Astrocyte of the spinal cord (primary cell): ENCODE measurements at places on chromosomes 5 and 9.

- DNase-seq: no peak
Measured at GRCh38 chr5:175895686-175896102, 24.3 kb downstream of the CPLX2 start.

GRCh38 chr5:76154009-76154690 is 71.0 kb downstream of the SV2C start:
- DNase-seq: no peak

- DNase-seq: no peak
Measured at GRCh38 chr5:159214486-159215271, 5.3 kb upstream of the RNF145 start.

DNA sequence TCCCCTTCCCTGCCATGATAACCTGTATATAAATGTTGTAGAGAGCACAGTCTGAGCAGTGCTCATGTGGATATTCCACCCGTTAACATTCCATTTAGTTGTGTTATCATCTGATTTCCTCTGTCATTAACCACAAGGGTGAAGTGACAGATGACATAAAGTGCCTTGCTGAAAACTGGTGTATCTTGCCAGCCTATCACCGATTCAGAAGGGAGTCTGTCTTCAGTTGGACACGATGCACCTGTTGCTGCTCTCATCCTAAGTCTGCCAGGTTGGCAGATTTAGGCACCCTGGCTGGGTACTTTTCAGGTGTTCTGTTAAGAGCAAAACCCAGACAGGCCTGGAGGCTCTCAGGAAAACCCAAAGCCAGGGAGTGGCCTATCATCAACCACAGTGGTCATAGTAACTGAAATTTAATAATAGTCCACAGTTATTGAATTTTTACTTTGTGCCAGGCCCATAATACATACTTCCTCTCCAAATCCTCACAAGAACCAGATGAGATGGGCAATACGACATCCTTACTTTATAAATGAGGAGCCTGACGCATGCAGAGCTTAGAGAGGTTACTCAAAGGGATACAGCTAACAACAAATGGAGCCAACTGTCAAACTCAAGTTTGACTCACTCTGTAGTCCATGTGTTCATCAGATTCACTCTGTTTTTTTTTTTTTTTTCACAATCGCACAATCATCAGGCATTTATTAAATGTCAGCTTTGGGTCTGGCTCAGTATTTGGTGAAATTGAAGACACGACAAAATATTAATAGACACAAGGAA is 100.7 kb upstream of the SPRY4 start:
- peak; percentile 61 for DNase-seq

- DNase-seq: no peak
Measured at GRCh38 chr9:14692470-14693250, 572 bp downstream of the ZDHHC21 start.

DNA sequence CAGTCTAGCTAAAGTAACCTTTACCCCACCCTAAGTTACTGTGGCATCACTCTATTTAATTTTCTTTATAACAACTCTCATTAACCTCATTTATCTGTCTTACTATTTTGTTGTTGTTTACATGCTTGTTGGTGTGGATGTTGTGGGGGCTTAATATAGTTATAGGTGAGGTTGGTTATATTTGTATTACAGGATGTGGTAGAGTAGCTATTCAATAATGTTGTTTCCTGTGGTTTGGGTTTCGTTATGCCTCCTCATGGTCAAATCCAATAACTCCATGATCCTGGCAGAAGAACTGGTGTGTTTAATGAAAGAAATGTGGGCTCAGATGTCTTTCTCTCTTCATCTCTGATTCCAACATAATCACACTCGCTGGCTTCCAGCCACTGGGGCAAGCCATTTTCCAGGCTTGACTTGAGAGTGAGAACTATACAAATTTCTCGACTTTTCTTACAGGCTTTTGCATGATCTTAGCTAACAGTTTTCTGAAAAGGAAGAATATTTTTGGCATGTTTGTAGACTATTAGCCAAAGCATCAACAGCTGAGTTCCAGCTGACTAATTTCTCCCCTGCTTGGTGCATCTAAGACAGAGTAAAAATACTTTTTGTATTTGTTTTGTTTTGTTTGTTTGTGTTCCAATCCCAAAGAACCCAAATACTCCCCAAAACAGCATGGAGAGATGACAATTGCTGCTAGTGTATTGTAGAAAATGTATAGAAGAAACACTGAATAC is 303.7 kb upstream of the PAPPA start:
- DNase-seq: peak; percentile 41

DNA sequence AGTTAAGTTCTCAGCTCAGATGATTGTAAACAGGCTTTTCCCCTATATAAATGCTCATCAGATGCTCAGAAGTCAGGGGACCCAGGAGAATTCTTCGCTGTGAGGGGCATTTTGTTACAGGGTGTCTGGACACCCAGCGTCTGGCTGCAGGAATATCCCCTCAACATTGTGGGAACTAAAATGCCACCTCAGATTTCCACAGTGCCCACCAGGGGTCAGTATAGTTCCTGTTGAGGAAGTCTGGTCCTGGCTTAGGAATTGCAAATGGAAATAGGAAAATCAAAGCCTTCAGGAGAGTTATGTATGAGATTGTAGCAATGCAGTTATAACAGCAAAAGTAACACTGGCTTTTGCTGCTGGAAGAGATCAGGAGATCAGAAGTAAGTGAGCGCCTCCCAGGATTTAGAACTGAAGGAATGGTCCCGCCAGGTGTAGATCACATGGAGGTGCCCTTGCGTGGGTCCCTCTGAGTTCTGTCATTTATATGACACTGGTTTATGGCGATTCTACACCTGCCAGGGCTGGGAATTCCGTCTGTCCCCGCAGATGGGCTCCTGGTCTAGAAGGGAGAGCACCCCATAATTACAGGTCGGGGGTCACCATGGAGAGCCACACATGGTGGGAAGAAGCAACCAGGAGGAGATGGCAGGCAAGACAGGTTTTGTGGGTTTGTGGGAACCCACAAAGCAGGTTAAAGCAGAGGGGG is 47.1 kb upstream of the CTSL start:
- peak; percentile 70 for DNase-seq

GRCh38 chr5:88836195-88836838 is 46.7 kb downstream of the MEF2C start:
- peak; percentile 18 for DNase-seq

DNA sequence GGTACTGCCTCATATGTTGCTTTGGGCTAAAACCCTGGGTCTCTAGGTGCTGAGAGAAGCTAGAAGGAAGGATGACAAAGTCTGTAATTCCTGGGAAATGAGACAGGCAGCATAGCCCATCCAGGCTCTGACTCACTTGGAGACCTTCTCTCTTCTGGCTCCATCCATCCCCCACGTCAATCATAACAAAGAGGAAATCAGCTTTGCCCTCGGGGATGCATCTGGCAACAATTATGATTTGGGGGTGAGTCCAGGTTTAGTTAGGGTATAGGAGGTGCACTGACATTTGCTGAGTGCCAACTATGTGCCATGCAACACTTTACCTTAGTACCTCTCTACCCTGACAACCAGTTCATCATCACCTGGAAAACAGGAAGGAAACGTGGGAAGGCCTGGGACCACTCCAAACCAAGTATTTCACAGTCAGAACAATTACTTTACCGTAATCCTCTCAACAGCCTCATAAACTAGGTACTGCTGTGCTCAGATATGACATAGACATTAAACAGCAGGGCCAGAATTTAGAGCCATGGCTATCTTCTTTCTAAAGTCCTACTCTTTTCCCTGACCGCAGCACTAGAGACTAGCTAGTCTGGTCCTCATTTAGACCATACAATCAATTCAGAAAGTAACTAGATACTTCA is 39.1 kb upstream of the GZMA start:
- peak; percentile 6 for DNase-seq

DNA sequence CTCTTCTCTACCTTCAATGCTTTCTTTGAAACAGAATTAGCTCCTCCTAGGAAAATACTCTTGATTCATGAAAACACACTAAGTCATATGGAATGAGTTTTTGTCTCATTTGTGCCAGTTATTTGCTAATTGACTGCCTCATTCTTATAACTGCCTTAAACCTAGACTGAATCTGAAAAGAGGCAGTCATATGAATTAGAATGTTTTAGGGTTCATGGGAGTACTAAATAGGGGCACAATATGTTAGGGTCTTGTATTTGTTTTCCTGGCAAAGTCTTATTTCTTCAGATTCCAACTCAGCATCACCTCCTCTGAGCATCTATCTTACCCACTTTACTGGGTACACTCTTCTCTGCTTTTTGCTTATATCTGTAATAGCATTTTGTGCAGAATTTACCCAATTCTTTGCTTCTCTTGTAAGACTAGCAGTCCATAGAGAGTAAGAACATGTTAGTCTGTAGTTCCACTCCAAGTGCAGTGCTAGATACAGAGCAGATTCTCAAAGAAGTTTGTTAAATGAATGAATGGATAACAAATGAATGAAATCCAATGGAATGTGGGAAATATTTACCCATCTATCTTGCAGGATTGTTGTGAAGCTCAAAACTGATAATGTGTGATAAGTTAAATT is 43.9 kb upstream of the ALDH1A1 start:
- no peak for DNase-seq

DNA sequence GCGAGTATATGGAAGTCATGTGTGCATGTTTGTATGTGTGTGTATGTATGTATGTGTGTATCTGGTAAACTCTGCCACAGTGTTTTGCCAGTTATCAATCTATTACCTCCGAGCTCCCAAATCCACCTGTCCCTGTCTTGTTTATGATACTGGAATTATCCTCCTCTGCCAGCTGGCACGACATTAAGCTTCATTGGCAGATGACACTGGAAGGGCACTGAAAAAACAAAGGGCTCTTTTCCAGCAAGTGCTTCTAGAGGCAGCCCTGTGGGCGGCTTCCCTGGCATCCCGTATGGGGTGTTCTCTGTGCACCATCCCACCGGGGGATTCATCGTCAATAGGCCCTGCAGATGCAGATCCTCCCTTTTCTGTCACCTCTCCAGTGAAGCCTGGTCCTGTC is 221.5 kb downstream of the MSX2 start:
- DNase-seq: no peak

- DNase-seq: peak; percentile 76
Measured at GRCh38 chr5:136249678-136250266, 56.8 kb upstream of the SMIM32 start.

- peak; percentile 28 for DNase-seq
Measured at GRCh38 chr5:120806202-120806601, 342.1 kb downstream of the PRR16 start.

DNA sequence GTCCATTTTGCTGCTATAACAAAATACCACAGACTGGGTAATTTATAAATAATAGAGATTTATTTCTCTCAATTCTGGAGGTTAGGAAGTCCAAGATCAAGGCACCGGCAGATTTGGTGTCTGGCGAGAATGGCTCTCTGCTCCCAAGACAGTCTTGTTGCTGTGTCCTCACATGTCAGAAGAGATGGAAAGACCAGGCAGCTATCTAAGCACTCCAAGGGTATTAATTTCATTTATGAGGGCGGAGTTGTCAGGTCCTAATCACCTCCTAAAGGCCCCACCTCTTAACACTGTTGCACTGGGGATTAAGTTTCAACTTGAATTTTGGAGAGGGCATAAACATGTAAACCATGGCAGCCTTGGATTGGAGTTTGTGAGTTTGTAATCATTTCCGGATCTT is 30.3 kb downstream of the ADCY2 start:
- no peak for DNase-seq

- DNase-seq: no peak
Measured at GRCh38 chr5:167936944-167937634, 354.4 kb upstream of the WWC1 start.

DNA sequence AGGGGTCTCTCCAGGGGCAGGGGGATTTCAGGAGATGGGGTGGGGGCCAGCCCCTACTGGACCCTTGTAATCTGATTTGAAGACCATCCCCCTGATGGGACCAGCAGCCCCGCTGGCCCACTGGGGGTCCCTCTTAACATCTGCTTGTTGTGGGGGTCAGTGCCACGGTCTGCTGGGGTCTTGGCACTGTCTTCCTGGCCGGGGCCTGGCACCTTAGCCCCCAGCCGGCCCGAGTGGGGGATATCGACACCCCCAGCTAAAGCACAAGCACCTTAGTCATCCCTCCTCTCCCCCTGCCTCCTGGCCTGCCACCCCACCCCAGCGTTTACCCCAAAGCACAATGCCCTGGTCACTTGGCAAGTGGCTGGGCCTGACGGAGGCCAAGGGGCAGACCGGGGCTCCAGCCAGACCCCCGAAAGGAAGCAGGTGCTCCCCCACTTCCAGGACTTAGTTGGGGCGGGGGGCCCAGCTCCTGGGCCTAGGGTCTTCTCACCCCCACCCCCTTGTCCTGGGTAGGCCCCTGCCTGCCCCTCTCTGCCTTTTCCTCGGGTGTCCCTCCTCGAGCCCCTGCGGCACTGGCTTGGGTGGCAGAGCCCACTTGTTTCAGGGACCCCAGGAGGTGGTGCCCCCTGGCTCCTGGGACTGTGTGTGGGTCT is 1.4 kb upstream of the NFX1 start:
- DNase-seq: no peak

GRCh38 chr9:13586587-13587374 is 307.3 kb upstream of the MPDZ start:
- DNase-seq: no peak

- peak; percentile 58 for DNase-seq
Measured at GRCh38 chr5:147949711-147950573, 43.6 kb upstream of the C5orf46 start.

DNA sequence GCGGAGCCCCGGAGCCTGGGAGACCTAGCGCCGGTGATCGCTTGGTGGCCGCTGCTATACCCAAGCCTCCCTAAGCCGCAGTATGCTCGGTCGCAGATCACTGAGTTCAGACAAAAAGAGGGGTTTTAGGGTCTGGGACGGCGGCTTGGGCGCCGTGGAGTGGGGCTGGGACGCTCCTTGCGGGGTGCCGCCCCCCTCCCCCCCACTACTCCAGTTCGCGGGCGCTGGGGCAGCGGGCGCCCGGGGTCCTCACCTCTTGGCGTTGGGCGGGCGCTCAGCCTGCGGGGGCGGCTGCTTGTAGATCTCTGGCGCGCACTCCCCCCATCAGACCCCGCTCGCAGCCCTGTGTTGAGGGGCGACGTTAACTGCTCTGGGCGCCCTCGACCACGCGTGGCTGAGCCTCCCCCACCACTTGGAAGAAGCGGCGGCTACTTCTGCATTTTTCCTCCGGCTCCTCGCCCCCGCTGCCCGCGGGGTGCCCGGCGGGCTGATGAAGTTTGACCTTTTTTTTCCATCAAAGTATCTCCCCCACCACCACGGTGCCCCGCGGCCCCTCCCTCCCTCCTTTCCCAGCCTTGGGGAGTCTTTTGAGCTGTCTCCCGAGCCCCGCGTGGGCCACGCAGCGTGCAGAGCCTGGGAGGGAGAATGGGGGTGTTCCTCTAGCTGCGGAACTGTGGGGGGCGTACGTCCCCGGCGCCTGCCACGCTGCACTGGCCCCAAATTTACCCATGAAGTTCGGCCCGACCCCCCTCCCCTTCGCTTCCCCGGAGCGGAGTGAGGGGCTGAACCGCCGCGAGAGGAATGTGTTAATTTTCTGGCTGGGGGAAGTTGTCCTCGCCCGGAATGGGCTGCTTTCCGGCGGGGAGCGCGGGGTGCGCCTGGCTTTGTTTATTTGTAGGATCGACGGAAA is 1.2 kb downstream of the CXXC5 start:
- DNase-seq: peak; percentile 34

GRCh38 chr5:9774472-9775079 is 144.4 kb upstream of the TAS2R1 start:
- peak; percentile 82 for DNase-seq
